ENCODE measurements at places on chromosomes 7 and 10.

- DNase-seq: no peak
Measured at GRCh38 chr7:1311406-1312135, 78.9 kb downstream of the UNCX start.

GRCh38 chr7:131636092-131636491, 79.7 kb upstream of the PODXL start:
- no peak for DNase-seq

- DNase-seq: no peak
Measured at GRCh38 chr7:17915796-17916195, 24.5 kb downstream of the SNX13 start.

DNA sequence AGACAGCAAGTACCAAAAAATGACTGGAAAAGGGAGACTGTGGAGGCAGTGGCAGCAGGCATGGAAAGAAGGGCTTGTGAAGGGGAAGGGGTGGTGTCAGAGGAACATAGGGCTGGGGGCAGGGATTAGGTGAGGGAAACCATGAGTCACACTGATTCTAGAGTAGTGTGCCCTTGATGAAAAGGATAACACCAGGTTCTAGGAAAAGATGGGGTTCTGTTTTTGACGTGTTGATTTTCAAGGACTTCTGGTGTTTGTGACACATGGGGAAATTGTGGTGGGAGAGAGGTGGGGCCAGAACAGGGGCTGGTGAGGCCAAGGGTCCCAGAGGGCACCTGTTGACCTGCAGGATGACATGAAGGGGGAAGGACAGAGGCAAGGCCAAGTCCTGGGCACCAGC, 57.1 kb downstream of the FIGNL1 start:
- DNase-seq: no peak

DNA sequence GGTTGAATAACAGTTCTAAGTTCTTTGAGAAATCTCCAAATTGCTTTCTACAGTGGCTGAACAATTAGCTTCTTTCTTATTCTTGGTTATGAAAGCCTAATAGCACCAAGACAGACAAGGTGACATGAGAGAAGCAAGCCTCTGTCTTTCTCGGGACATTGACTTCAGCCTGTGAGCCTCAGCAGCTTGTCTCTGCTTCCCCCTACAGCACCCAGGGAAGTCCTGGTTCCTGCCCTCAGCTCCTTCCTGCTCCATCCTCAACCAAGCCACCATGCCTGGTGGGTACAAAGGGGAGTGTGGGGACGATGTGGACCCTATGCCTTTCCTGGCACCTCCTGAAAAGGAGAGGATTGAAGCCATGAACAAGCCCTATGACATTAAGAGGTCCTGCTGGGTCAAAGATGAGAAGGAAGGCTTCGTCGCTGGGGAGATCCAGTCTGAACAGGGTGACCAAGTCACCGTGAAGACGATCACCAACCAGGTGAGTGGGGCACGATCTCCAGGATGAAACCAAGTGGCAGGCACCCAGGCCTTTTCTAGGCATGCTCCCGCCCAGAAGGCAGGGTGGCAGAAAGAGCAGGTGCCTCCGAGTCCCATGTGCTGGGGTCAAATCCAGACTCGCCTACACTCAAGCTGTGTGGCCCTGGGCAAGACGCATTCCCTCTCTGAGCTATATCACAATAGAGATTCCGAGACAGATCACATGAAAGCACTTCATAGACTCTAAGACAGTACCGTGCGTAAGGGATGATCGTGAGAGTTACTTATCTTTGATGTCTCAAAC, 30.8 kb upstream of the KPNA7 start:
- no peak for DNase-seq

DNA sequence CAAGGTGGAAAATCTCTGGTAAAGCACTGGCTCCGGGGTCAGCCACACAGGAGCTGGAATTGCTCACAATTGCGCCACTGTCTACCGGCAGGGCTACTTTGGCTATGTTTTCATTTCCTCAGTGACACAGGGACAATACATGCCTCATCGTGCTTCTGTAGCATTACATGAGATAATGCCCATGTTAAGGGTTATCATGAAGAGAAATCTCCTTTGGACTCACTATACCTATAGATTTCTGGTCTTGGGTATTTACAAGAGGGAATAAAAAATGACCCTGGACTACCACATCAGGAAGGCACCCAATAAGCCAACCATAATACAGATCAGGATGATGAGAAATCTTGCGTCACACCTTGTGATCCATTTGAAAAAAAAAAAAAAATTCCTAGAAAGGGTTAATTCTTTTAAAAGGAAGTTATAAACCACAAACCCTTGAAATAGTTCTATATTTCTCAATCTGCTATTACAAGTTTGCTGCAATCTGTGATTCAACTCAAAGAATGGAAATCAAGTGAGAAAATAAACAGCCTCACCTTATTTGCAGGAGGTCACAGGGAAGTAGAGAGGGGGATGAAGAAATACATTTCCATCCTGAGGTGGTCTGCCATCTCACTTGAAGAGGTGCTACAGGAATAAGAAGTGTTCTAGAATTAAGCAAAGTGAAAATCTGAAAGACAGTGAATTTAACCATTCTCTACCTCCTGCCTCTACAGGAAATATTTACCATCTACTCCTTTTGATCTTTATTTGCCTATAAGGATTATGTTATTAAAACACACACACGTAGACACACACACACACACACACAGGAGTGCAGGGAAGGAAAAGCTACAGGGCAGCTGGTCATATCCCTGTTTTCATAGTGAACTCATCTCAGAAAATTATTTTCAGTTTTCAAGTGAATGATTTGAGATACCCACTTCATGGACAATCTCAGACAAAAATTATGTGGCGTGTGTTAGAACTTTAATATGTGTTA, 231.3 kb upstream of the CELF2 start:
- peak; percentile 28 for DNase-seq

GRCh38 chr7:16347066-16347826, 74.1 kb downstream of the CRPPA start:
- no peak for DNase-seq

DNA sequence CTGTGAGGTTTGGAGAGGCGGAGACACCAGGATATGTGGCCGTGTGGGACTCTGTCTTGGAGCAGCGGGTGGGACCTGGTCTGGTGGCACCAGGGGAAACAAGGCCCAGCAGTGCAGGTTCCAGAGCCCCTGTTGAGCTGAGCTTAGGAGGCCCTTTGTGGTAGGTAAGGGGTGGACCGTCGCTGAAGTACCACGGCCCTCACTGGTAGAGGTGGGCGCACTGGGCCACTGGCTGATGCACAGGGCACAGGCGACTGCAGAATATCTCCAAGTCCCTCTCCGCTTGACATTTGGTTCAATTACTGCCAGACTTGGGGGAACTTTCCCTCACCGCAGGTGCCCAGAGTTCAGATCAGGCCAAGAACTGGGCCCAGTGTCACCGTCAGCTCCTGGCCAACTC, 27.3 kb downstream of the DOCK1 start:
- no peak for DNase-seq

- DNase-seq: no peak
Measured at GRCh38 chr7:31695859-31696614, 9.0 kb downstream of the PPP1R17 start.

DNA sequence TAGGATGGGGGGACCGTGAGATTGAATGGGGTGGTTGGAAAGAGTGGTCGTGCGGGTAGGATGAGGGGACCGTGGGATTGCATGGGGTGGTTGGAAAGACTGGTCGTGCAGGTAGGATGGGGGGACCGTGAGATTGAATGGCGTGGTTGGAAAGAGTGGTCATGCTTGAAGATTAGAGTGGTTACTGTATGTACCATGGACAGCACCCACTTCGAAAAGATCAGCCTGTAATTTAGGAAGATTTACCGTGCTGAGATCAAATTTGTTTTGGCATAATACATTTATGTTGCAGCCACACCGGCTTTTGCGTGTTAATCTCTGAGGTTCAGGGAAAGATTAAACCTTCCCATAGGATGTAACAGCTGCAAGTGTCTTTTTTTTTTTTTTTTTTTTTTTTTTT, 495.2 kb upstream of the ADARB2 start:
- DNase-seq: no peak

- DNase-seq: no peak
Measured at GRCh38 chr10:118407777-118408176, 65.7 kb upstream of the FAM204A start.

DNA sequence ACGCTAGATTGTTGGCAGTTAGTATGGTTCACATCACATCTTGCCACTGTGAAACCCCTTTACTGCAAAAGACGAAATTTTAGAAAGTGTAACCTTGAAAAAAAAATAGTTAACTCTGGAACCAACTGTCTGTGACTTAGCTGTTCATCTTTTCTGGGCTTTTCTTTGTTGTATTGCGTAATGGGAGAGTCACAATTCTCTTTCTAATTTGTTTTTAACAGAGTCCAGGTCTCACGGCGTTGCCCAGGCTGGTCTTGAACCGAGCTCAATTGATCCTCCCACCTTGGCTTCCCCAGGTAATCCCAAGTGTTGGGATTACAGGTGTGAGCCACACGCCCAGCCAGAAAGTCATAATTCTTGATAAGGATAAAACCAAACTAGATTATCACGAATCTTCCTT, 14.5 kb downstream of the UBE3C start:
- no peak for DNase-seq

- DNase-seq: no peak
Measured at GRCh38 chr10:117796130-117796745, 250.5 kb downstream of the RAB11FIP2 start.

DNA sequence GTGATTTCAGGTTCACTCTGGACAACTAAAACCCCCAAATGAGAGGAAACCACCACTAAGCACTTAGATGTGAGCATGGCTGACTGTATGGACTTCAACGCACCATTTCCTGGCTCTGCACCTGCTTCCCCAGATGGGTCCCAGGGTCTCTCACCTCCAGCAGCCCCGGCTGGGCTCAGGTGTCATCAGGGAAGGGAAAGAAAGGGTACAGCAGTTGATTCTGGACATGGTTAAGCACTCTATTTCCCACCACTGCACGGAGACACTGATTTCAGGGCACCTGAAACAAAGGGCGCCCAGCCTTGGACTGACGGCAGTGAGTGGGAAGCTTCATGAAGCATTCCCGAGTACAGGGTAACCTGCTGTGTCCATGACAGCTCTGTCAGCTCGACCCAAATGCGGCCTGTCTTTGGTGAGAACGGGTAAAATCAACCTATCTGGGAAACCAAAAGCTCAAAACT, 19.0 kb downstream of the FAM53B start:
- DNase-seq: no peak

DNA sequence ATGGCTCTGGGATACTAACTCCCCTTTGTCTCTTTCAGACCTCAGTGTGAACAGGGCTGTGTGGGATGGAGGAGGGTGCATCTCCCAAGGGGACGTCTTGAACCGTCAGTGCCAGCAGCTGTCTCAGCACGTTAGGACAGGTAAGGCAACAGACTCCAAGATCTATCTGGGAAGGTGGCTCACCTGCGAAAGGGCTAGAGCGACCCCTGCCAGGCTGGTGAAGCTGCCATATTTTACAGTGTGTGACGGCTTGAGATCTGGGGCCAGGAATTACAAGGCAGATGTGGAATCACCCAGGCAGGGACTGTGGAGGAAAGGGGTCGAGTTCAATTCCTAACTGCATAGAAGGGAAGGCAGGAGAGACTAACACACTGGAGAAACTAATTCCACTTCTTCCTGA, 11.2 kb downstream of the MUC17 start:
- DNase-seq: no peak

DNA sequence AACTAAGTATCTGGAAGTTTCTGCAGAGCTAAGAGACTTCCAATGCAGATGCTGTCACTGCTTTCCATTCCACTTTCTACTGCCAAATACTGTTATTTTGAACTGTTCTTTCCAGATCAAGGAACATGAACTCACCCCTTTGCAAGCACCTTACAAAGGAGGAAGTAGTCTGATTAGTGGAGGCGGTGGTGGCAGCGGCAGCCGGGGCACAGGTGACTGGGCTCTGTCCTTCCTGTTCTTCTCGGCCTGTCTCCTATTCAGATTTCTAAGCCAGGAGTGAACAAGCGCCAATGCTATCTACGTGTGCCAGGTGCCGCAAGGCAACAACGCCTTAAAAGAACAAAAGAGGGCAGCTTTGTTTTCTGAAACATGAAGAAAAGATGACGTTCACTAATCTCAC, 44.9 kb downstream of the BEND7 start:
- no peak for DNase-seq

DNA sequence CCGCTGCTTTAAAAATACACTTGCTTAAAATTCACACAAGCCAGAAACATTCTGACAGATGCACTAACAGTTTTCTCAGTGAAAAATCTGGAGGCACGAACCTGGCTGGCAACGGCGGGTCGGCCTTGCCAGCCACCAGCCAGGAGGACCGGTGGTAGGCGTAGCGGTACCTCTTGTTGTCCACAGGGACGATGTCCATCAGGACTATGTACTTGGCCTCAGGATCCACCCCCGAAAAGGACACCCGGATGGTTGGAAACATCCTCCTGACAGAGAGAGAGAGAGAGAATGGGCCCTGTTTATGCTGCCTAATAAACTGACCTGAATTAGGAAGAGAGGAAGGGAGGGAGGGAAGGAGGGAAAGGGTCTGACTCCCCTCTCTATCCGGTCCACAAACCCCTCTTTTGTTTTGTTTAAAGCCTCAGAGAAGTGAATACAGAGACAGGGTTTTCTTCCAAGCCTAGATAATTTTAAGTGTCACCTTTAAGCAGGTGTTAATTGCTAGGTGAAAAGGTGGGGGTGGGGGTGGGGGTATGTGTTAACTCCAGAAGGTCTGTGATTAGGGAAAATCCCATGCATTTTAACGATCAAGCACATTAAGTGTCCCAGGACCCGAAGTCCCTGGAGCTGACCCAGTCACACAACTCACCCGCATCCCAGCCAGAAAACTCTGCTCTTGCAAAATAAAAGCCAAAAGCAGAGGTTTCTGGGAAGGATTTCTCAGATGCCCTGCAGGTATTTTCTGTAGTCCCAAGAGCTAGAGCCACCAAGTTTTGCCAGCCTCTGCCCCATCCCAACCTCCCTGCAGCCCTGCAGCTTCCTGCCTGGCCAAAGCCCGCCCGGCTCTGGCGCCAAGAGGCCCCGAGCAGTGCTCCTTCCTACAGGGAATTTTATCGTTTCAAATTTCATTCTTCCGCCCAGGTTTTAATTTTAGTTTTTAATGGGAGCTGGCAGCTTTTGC, 5.0 kb downstream of the TBX20 start:
- no peak for DNase-seq
